Thyroid gland (tissue), 4 donors: ENCODE measurements at places on chromosomes 2 and 18. TPM values are rescaled to one million over a fixed set of nuclear protein-coding genes. Genes with fewer than 3 reads are reported as not detected.

Gene POTEI
- total RNA-seq = 0.11 TPM

Gene SKOR2
- total RNA-seq = not detected

Gene NDC80
- total RNA-seq = 0.81 TPM

Gene VWA3B
- total RNA-seq = not detected

Gene CXCR4
- total RNA-seq = 11.0 TPM

Gene TRIM54
- total RNA-seq = 0.54 TPM

Gene CERKL
- total RNA-seq = not detected

Gene CLK1
- total RNA-seq = 192 TPM

Gene AGXT
- not detected for total RNA-seq

Gene IL1F10
- not detected for total RNA-seq

Gene KANSL1L
- total RNA-seq = 79.7 TPM

Gene MDH1B
- total RNA-seq = 15.5 TPM

Gene ORC4
- total RNA-seq = 89.2 TPM

Gene IL1A
- 0.40 TPM for total RNA-seq

Gene KRTCAP3
- total RNA-seq = 17.5 TPM

Gene ACADL
- 97.0 TPM for total RNA-seq
